ENCODE measurements at places on chromosomes 2 and 18. TPM values are rescaled to one million over a fixed set of nuclear protein-coding genes. Genes with fewer than 3 reads are reported as not detected.

The CIB4 gene
- not detected for polyA plus RNA-seq

The LCT gene
- not detected for polyA plus RNA-seq

GRCh38 chr2:218152777-218153176 is 14.0 kb downstream of the CXCR1 start:
- H3K27me3 ChIP-seq, result peaks cover 9% of the 10 kb centered on the region
- no peaks in the 10 kb centered on the region for H3K36me3 ChIP-seq
- H3K4me3 ChIP-seq, result no peak overlapping the region

DNA sequence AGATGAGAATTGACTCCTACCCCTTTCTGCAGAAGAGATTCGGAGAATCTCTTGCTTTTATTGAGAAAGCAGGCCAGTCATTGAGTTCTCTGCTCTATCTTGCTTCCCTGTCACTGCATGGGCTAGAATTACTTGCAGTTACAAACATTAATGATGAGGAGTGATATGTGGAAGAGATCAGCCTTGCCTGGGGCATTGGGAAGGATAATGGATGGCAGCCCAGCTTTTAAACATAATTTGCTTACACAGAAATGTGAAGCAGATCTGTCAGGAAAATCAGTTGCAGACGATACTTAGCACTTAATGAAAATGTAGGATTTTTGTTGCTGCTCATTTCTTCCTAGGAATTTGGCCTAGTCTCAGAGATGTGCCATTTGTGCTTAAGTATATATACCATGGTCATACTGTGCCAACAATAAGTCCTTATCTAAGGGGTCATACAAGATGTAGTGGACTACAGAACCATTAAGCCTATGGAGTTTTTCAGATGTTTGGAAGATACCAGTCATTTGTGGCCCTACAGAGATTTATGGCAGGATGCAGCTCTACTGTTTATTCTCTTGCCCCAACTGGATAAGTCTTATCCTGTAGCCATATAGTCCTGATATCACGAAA is 92.7 kb downstream of the XRCC5 start:
- no peak overlapping the region for H3K27ac ChIP-seq
- H3K4me1 ChIP-seq, result no peaks in the 10 kb centered on the region
- H3K36me3 ChIP-seq, result peaks cover 6% of the 10 kb centered on the region
- no peaks in the 10 kb centered on the region for H3K27me3 ChIP-seq
- DNase-seq, result no peak

DNA sequence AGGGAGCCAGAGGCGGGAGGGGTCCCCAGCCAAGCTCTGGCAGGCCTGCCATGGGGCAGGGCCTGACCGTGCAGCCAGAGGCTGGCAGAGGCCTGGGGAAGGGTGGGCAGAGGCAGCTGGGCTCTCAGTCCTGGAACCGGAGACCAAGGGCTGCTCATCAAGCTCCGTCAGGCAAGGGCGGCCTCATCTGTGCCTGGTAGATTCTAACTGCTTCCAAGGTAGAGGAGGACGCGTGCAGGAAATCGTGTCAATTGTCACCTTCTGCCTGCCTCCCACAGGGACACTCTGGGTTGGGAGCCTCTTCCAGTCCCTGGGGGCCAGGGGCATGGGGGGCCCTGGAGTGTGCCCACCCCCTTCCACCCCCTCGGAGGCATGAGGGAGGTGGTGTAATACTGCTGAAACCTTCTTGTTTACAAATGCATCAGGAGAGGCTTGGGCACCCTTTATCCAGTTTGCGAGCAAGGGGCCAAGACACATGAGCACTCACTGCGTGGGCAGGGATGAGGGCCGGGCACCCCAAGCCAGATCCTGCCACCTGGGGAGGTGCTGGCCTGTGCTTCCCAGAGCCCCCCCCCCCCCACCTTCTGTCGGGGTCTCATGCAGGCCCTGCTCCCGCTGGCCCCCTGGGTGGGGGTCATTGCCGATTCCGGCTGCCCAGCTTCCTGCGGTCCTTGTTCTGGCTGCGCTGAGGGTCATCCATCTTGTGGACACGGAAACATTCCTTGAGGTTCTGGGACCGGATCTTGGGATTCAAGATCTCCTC is 9.0 kb downstream of the SNORC start:
- no peaks in the 10 kb centered on the region for H3K27me3 ChIP-seq
- H3K27ac ChIP-seq, result no peak overlapping the region
- no peak for DNase-seq
- H3K4me3 ChIP-seq, result no peak overlapping the region
- H3K36me3 ChIP-seq, result no peaks in the 10 kb centered on the region
- no peaks in the 10 kb centered on the region for H3K4me1 ChIP-seq

GRCh38 chr2:59974051-59974766 is 579.2 kb downstream of the BCL11A start:
- H3K4me1 ChIP-seq, result no peaks in the 10 kb centered on the region
- no peaks in the 10 kb centered on the region for H3K36me3 ChIP-seq
- H3K27ac ChIP-seq, result no peak overlapping the region
- H3K27me3 ChIP-seq, result no peaks in the 10 kb centered on the region
- H3K4me3 ChIP-seq, result no peak overlapping the region
- DNase-seq, result no peak

GRCh38 chr2:105486762-105487141 is 87.9 kb upstream of the FHL2 start:
- H3K4me3 ChIP-seq, result no peak overlapping the region
- H3K4me1 ChIP-seq, result no peaks in the 10 kb centered on the region
- no peak for DNase-seq
- H3K36me3 ChIP-seq, result no peaks in the 10 kb centered on the region
